ENCODE measurements at places on chromosomes 4 and X.

DNA sequence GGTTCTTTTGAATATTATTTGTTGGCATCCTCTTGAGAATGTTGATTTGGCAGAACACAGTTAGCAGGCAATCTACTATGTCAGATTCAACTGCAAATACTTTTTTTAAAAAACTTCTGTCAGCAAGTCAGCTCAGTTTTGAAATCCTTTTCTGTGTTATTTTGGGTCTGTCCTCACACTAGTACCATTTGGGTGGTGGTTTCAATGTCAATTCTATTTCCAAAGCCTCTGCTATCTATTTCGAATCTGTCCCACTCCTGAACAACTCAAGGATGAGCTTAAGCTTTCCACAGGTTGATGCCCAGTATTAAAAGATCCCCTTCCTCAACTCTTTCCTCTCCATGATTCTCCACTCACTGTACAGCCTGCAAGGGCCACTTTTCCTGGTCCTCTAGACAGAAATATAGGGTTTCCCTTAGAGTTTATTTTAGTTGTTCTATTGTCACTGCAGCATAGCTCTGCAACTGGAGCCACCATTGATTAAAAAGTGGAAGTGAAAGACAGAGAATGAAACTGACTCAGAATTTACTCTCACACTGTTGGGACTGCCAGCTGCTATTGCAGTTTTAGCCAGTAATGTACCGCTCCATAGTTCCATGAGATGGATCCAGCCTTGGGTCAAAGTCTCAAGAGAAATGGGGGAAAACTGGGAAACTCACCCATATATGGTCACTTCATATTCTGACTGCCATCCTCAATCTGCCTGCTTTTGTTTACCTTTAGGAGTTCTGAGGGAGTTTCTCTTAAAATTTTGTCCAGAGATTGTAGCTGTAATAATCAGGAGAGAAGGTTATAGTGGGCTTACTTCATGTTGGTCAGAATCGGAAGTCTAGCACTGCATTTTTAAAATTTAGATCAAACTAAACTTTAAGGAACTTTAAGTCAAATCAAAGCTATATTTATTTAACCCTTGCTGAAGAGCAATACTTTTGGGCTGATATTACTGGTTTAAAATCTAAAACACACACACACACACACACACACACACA lies 14.6 kb downstream of the HDX start:
- no peak for DNase-seq

- DNase-seq = no peak
Observed at GRCh38 chr4:56953680-56954520, 23.5 kb downstream of the NOA1 start.

DNA sequence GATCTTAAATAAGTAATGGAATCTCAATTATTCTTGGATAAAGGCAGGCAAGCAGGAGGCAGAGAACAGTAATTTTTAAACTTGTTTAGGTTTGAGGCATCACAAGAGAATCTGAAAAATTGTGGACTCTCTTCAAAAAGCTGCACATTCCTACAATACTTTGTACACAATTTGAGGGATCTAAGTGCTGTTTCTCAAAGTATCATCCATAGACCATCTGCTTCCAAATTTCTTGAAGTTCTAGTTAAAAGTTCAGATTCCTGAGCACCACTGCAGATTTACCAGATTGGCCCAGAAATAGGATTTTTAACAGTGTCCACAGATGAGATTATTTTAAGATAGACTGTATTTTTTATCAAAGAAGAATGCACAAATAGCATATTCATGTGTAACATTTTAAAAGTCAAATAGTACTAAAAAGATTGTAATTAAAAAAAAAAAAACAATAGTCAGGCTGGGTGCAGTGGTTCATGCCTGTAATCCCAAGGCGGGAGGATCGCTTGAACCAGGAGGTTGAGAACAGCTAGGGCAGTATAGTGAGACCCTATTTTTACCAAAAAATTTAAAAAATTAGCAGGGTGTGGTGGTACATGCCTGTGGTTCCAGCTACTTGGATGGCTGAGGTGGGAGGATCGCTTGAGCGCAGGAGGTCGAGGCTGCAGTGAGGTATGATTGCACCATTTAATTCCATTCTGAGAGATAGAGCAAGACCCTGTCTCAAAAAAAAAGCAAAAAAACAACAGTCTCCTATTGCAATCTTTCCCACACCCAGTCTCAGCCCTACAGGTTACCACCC lies 14.2 kb upstream of the FNIP2 start:
- no peak for DNase-seq

DNA sequence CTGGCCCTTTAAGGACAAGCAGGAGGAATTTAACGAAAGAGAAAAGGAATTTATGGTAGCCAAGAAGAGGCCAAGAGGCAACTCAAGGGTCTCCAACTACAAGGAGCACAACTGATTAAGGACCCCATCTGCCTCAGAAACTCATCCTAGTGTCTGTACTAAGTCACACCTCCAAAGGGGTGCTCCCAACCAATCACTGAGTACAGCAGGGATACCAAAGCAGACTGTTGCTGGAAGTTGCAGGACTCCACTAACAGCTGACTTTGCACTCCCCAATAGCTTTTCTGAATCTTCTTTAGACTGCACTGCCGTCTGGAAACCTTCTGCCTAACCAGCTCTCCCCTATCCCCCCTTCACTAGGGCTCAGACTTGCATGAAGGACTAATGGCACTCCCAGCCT lies 50.6 kb downstream of the ATP11C start:
- no peak for DNase-seq

GRCh38 chrX:85215946-85216345 lies 27.6 kb downstream of the SATL1 start:
- no peak for DNase-seq

- no peak for DNase-seq
Observed at GRCh38 chr4:109746728-109747127, 16.9 kb upstream of the PLA2G12A start.

- DNase-seq = no peak
Observed at GRCh38 chr4:53040459-53040815, 178.3 kb downstream of the RASL11B start.
